ENCODE measurements at places on chromosomes 5 and 9. TPM values are rescaled to one million over a fixed set of nuclear protein-coding genes. Genes with fewer than 3 reads are reported as not detected.

DNA sequence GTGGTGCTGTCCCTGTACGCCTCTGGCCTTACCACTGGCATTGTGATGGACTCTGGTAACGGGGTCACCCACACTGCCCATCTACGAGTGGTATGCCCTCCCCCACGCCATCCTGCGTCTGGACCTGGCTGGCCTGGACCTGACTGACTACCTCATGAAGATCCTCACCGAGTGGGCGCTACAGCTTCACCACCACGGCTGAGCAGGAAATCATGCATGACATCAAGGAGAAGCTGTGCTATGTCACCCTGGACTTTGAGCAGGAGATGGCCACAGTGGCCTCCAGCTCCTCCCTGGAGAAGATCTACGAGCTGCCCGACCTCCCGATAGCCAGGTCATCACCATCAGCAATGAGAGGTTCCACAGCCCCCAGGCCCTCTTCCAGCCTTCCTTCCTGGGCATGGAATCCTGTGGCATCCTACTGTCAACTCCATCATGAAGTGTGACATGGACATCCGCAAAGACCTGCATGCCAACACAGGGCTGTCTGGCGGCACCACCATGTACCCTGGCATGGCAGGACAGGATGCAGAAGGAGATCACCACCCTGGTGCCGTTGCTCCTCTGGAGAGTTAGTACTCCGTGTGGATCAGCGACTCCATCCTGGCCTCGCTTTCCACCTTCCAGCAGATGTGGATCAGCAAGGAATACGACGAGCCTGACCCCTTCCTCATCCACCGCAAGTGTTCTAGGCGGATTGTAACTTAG is 434.2 kb upstream of the RGMB start:
- H3K27me3 ChIP-seq: no peaks in the 10 kb centered on the region
- no peak overlapping the region for H3K27ac ChIP-seq
- DNase-seq: no peak
- no peak overlapping the region for H3K4me3 ChIP-seq

GRCh38 chr5:170446365-170446764 is 57.2 kb upstream of the KCNMB1 start:
- no peak for DNase-seq
- H3K27me3 ChIP-seq: no peaks in the 10 kb centered on the region
- no peak overlapping the region for H3K4me3 ChIP-seq
- H3K4me1 ChIP-seq: no peaks in the 10 kb centered on the region
- H3K27ac ChIP-seq: no peak overlapping the region

DNA sequence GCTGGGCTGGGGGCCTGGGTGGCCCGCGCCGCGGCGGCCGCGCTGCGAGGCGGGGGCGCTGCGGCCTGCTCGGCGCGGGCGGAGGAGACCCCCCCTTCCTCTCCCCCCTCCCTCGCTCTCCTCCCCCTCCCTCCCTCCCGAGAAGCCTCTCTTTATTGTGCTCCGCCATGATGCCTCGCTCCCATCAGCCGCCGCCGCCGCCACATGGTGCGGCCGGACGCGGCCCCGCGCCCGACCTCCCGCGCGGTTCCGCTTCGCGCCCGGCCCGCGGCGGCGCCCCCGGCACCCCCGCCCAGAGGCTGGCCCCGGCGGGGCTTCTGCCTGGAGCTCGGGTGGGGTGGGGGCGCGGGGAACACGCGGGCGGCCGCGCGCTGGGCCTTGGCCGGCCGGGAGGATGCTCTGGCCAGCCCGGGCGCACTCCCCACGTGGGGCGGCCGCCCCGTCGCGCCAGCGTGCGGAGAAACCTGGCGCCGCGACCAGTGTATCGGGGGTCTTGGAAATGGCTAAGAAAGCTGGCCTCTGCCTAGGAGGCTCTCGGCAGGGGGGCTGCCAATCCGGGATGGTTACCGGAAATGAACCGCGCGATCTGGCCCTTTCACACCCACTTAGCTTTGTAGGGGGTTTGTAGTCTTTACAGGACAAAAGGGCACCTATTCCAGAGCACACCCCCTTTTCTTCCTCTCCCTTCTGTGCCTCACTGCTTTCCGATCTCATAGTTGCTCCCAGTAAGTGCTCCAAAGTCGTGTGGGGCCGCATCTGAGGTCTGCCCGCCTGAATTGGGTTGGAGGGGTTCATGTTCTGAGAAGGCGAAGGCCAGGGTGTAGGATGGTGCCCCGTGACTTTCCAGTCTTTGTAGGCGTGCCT is 1.0 kb downstream of the SET start:
- peak overlapping the region; percentile 95 for H3K27ac ChIP-seq
- no peaks in the 10 kb centered on the region for H3K36me3 ChIP-seq
- H3K4me1 ChIP-seq: peaks cover 9% of the 10 kb centered on the region
- no peaks in the 10 kb centered on the region for H3K27me3 ChIP-seq

DNA sequence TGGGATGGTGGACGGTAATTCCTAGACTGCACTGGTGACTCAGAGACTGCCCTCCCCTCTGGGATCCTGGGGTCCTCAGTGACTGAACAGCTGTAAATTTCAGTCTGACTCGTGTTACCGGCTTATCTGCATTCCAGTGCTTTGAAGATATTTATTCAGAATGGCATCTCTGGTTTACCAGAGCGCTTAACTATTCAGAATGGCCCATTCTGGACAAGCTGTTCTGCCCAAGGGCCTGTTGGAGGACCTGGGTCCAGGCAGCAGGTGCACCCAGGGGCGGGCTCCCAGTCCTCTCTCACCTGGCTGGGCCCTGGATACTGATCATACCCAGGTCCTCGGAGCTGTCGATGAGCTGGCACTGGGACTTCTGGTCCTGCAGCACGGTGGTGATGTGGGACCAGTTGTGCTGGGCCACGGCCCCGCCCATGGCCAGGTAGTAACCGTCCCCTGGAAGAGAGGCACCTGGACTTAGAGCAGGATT is 48.0 kb downstream of the SARDH start:
- no peaks in the 10 kb centered on the region for H3K36me3 ChIP-seq
- H3K4me3 ChIP-seq: no peak overlapping the region
- DNase-seq: no peak
- H3K27ac ChIP-seq: no peak overlapping the region
- no peaks in the 10 kb centered on the region for H3K27me3 ChIP-seq
- no peaks in the 10 kb centered on the region for H3K4me1 ChIP-seq

DNA sequence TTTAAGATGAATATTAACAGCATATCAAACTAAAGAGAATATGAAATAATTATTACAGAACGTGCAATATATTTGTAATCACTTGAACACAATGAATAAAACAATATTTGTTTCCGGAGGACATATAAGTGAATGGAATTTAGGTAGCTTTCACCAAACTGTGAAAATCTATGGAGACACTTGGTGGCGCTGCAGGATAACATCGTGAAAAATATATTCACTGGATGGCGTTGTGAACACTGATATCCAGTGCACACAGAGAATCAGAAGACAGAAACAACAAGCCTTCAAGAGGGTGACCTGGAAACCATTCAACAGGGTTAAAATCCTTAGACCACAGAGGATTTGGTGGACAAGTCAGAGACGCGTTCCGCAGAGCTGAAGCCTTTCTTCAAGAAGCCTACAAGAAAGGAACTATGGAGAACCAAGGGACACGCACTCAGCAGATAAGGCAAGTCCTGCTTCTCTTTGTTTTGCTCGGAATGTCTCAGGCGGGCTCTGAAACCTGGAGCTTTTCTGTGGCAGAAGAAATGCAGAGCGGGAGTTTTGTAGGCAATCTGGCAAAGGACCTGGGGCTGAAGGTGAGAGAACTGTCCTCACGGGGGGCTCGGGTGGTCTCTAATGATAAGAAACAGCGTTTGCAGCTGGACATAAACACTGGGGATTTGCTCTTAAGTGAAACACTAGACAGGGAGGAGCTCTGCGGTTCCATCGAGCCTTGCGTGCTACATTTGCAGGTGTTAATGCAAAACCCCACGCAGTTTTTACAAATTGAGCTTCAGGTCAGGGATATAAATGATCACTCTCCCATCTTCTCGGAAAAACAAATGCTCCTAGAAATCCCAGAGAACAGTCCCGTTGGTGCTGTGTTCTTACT is at the start of gene PCDHB11:
Gene PCDHB11 (plus strand): TSS at position 269 of the 877 bp plus-strand sequence. CDS start 148 bp downstream, at position 417.
- no peaks in the 10 kb centered on the region for H3K4me1 ChIP-seq
- H3K4me3 ChIP-seq: no peak within 1 kb of the TSS
- no peaks in the 10 kb centered on the region for H3K36me3 ChIP-seq
- H3K27me3 ChIP-seq: no peaks in the 10 kb centered on the region

DNA sequence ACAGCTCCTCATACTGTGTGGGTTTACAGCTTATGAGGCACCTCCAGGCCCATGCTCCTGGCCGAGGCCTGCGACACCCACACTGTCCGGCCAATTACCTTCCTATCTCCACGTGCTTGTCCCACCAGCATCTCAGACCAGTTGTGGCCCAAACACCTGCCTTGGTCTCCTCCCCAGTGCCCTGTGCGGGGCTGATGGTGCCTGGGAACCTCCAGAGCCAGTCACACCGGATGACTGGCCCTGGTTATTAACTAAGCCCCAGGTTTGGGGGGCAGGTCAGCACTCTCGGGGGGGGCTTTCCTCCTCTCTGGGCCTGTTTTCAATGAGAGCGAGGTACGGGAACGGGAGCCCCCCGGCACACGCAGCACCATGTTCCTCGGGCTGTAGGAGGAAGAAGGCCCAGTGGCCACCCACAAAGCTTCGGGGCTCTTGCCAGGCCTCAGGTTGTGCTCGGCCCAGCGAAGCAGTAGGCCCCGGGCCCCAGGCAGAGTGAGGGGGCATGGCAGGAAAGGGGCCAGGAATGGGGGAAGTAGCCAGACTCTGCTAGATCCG is 76.0 kb upstream of the PHYKPL start:
- DNase-seq: no peak
- H3K4me3 ChIP-seq: no peak overlapping the region
- no peaks in the 10 kb centered on the region for H3K27me3 ChIP-seq
- no peak overlapping the region for H3K27ac ChIP-seq

GRCh38 chr5:139574641-139575312 is 13.6 kb downstream of the UBE2D2 start:
- H3K4me1 ChIP-seq: peaks cover 9% of the 10 kb centered on the region
- no peak overlapping the region for H3K4me3 ChIP-seq
- H3K36me3 ChIP-seq: no peaks in the 10 kb centered on the region
- H3K27ac ChIP-seq: no peak overlapping the region

- DNase-seq: no peak
- peak overlapping the region; percentile 66 for H3K4me3 ChIP-seq
- peak overlapping the region; percentile 95 for H3K27ac ChIP-seq
- no peaks in the 10 kb centered on the region for H3K27me3 ChIP-seq
- no peaks in the 10 kb centered on the region for H3K4me1 ChIP-seq
These were observed 421 bp downstream of the RUSC2 start for GRCh38 chr9:35490155-35490909.

- no peaks in the 10 kb centered on the region for H3K36me3 ChIP-seq
- H3K4me1 ChIP-seq: no peaks in the 10 kb centered on the region
- DNase-seq: no peak
- H3K27me3 ChIP-seq: no peaks in the 10 kb centered on the region
- H3K27ac ChIP-seq: no peak overlapping the region
These were observed 223.7 kb downstream of the PAPPA start for GRCh38 chr9:116377179-116377798.

DNA sequence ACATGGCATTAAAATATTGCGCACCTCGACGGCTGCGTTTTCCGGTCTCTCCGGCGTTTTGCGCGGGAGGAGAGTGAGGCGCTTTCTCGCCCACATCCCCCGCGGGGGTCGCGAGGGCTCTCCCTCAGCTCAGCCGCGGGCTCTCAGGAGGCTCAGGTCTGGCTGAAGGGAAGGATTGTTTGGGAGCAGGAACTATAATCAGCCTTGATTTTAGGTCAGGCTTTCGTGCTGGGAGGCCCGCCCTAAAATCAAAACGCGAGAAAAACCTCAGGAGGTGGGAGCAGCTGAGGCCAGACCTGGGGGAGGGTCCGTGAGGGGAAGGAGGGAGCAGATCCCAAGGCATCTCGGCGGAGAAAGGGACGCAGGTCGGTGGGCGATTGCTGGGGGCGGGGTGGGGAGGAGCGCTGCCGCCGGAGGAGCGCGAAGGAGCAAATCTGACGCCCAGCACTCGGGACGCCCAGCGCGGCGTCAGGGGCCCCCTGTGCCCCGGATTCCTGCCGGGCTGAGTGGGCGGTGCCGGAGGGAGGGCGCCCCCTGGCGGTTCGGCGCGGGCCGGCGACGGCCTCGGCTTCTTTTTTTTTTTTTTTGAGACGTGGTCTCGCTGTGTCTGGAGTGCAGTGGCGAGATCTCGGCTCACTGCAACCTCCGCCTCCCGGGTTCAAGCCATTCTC is 18.7 kb upstream of the RNF130 start:
- peak; percentile 75 for DNase-seq
- H3K36me3 ChIP-seq: no peaks in the 10 kb centered on the region
- no peaks in the 10 kb centered on the region for H3K27me3 ChIP-seq
- H3K4me1 ChIP-seq: no peaks in the 10 kb centered on the region
- H3K27ac ChIP-seq: peak overlapping the region; percentile 90

DNA sequence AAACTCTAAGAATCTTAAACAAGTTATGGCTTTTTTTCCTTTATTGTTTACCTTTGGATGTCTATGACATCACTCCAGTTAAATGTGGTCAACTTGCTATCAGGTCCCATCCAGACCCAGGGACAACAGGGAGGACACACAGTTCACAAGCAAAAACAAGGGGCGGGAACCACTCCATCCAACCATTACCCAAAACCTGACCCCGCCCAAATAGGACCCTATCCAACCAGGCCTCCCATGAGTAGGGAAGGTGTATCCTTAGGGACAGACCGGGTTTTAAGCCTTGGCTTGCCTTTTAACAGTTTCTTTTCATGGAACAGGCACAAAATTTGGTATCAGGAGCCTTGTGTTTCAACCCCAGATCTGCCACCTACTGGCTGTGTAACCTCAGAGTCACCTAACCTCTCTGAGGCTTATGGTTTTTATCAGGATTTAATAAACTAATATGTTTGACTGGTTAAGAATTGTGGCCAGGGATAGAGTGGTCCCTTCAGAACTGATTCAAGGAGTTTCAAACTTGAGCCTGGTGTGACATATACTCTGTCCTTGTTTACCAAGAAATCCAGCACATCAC is 127.7 kb upstream of the RAD23B start:
- no peak overlapping the region for H3K4me3 ChIP-seq
- no peaks in the 10 kb centered on the region for H3K27me3 ChIP-seq
- H3K27ac ChIP-seq: no peak overlapping the region
- H3K36me3 ChIP-seq: no peaks in the 10 kb centered on the region
- H3K4me1 ChIP-seq: no peaks in the 10 kb centered on the region

GRCh38 chr5:74598731-74599130 is 41.8 kb downstream of the ENC1 start:
- H3K4me1 ChIP-seq: no peaks in the 10 kb centered on the region
- H3K27ac ChIP-seq: no peak overlapping the region
- no peaks in the 10 kb centered on the region for H3K36me3 ChIP-seq
- no peaks in the 10 kb centered on the region for H3K27me3 ChIP-seq
- H3K4me3 ChIP-seq: no peak overlapping the region
- no peak for DNase-seq

The MAN2A1 gene
- total RNA-seq: 32.1 TPM

The SPINK6 gene
- not detected for total RNA-seq

The PTGS1 gene
- 2.1 TPM for total RNA-seq

The FOXD4L3 gene
- not detected for total RNA-seq

The NDFIP1 gene
- 85.2 TPM for total RNA-seq

The TMOD1 gene
- 93.7 TPM for total RNA-seq
